ENCODE measurements at places on chromosomes 4 and X.

GRCh38 chr4:78756776-78757175, 19.4 kb upstream of the BMP2K start:
- no peak for DNase-seq

GRCh38 chrX:134868771-134869495, 121.9 kb upstream of the SMIM10 start:
- DNase-seq, result no peak

DNA sequence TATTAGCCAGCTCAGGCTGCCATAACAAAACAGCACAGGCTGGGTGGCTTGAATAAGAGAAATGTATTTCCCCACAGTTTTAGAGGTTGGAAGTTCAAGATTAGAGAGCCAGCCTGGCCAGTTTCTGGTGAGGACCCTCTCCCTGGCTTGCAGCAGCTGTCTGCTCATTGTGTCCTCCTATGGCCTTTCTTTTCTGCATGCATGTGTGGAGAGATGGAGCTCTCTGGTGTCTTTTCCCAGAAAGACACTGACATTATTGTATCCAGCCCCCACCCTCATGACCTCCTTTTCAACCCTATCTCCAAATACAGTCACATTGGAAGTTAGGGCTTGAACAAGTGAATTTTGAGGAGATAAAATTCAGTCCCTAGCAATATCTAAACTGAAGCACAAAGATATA, 263.8 kb upstream of the PABPC4L start:
- no peak for DNase-seq

DNA sequence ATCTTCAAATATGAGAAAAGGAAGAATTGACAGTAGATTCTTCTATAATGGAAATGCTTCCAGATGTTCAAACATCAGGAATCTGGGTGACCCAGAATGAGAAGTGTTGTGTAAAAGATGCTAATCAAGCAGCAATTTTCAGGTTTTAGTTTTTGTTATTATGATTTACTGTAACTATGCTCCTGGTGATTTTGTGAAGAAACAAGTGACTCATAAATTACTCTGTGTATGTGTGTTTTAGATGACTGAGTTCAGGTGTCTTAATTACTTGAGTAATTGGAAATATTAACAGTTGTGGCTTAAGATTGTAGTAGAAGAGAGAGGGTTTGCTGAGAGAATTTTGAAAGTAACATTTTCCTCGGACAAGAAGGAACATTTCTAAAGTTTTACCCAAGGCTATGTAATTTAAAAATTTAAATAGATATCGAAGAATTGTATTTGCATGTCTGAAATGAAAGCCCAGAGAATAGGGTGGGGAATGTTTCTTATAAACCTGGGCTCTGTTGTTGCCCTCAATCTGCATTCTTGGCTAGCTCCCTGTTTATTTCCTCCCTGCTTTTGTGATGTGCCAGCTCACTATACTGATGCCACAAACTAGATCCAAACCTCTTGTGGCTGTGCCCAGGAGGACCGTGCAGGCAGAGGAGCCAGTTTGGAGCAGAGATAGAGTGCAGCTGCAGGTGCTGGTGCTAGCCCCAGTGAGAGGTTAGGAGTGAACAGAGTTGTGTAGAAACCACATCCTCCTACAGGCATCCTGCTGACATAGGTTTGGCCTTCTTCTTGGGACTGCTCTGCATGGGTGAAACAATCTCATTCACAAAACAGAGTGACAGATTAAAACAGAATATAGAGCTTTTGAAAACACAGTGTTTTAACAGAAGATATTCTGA, 25.4 kb upstream of the TNIP3 start:
- no peak for DNase-seq
